A549 treated with ZK216348 at 1 μM for 4 hours (cell line): ENCODE measurements at places on chromosomes 3 and 15. TPM values are rescaled to one million over a fixed set of nuclear protein-coding genes. Genes with fewer than 3 reads are reported as not detected.

Gene ROPN1
- total RNA-seq, result not detected in 5 replicates

Gene ELL3
- total RNA-seq, result 1.4 to 2.7 TPM (median 1.8 TPM) in 5 replicates

Gene SLC22A14
- total RNA-seq, result 0.09 TPM in 2 of 5 replicates, not detected in the others

Gene SLCO2A1
- 0.02 to 0.22 TPM (median 0.06 TPM) in 4 of 5 replicates, not detected in the other for total RNA-seq

Gene UCN2
- total RNA-seq, result 4.6 to 11.7 TPM (median 8.9 TPM) in 5 replicates

Gene KIF15
- total RNA-seq, result 7.4 to 13.3 TPM (median 9.1 TPM) in 5 replicates

Gene IL17RC
- 15.2 to 24.5 TPM (median 18.9 TPM) in 5 replicates for total RNA-seq

Gene ERC2
- total RNA-seq, result 0.31 to 0.52 TPM in 2 of 5 replicates, not detected in the others

Gene CHST13
- total RNA-seq, result 0.41 to 1.3 TPM (median 1.1 TPM) in 5 replicates

Gene NR2E3
- total RNA-seq, result 0.20 to 0.23 TPM in 2 of 5 replicates, not detected in the others

Gene WDR49
- total RNA-seq, result not detected in 5 replicates

Gene GCNT3
- total RNA-seq, result 125 to 192 TPM (median 156 TPM) in 5 replicates

Gene NANOGP8
- not detected in 5 replicates for total RNA-seq

Gene FBXO40
- not detected in 5 replicates for total RNA-seq

Gene CHD2
- total RNA-seq, result 28.1 to 39.0 TPM (median 31.0 TPM) in 5 replicates

Gene SAMMSON
- total RNA-seq, result not detected in 5 replicates

Gene WDR93
- total RNA-seq, result 0.09 to 0.64 TPM (median 0.18 TPM) in 5 replicates

Gene GP9
- total RNA-seq, result not detected in 5 replicates

Gene ATP11B
- total RNA-seq, result 7.1 to 14.3 TPM (median 11.4 TPM) in 5 replicates

Gene LNP1
- 0.64 to 1.4 TPM (median 0.79 TPM) in 5 replicates for total RNA-seq

Gene ANKRD34C
- total RNA-seq, result not detected in 5 replicates

Gene MAP6D1
- total RNA-seq, result 4.0 to 7.8 TPM (median 6.9 TPM) in 5 replicates

Gene HYAL2
- total RNA-seq, result 14.7 to 31.6 TPM (median 29.4 TPM) in 5 replicates

Gene ZNF620
- 1.4 to 2.2 TPM (median 1.6 TPM) in 5 replicates for total RNA-seq

Gene CPOX
- 15.8 to 27.8 TPM (median 23.8 TPM) in 5 replicates for total RNA-seq
